ENCODE measurements at places on chromosomes 4 and X.
A peak's percentile ranks its signal among the peaks of the same experiment; 100 is the strongest.

- DNase-seq, result peak; percentile 20
Observed at GRCh38 chr4:179624768-179625181, 2182.5 kb upstream of the AGA start.

- no peak for DNase-seq
Observed at GRCh38 chr4:101419336-101420135, 72.2 kb upstream of the PPP3CA start.

GRCh38 chr4:118680808-118681207 lies 4.4 kb upstream of the METTL14 start:
- no peak for DNase-seq

DNA sequence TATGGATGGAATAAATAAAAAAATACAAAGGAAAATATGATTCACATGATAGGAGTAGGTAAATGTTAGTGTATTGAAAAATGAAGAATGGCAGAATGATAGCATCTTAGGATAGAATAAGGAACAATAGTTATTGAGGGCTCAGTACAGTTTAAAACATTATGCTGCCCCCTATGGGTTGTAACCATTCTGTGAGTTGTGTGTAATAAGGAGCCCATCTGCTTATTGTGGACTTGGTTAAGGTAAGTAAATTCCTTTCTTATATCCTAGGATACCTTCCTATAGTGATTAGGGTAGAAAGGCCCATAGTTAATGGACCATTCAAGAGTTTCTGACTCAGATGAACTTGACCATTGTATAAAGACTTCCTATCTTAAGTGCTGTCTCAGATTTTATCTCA lies 195.8 kb downstream of the PDHA2 start:
- no peak for DNase-seq

DNA sequence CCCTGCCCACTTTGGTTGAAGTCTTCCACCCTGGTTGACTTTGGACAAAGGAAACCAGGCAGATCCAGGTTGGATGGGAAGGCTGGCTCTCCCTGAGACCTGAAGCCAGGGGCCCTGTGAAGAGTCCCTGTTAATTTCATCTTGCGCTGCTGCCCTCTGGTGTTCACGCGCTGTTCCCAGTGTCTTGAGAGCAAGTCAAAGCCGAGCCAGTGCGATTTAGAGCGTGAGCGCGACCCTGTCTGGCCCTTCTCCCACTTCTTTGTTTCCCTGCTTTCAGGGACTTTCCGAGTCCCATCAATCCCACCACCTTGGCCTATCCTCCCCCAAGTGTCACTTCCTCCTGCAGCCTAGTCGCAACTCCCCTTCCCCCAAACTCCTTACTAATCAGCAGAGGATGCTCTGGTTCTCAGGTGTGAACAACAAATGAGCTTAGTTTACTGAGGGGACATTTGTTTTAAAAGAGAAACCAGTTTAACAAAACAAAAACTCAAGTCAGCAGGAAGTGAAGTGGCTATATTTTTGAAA lies 25.8 kb upstream of the CHRNA9 start:
- DNase-seq, result peak; percentile 64

- no peak for DNase-seq
Observed at GRCh38 chr4:25485104-25485503, 108.0 kb downstream of the ANAPC4 start.

GRCh38 chrX:13428053-13428786 lies 108.4 kb upstream of the ATXN3L start:
- DNase-seq, result peak; percentile 79

GRCh38 chr4:71602289-71602900 lies 181.5 kb downstream of the GC start:
- DNase-seq, result peak; percentile 63

- DNase-seq, result no peak
Observed at GRCh38 chr4:135319685-135320084, 1118.1 kb upstream of the PABPC4L start.

DNA sequence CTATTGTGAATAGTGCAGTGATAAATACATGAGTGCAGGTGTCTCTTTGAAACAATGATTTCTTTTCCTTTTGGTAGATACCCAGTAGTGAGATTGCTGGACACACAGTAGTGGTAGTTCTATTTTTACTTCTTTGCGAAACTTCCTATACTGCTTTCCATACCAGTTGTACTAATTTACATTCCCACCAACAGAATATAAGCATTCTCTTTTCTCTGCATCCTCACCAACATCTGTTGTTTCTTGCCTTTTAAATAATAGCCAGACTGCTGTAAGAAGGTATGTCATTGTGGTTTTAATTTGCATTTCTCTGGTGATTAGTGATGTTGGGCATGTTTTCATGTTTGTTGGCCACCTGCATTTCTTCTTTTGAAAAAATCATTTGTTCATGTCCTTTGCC lies 105.9 kb downstream of the COL4A6 start:
- no peak for DNase-seq

GRCh38 chr4:8209181-8209874 lies 10.2 kb downstream of the SH3TC1 start:
- DNase-seq, result no peak

DNA sequence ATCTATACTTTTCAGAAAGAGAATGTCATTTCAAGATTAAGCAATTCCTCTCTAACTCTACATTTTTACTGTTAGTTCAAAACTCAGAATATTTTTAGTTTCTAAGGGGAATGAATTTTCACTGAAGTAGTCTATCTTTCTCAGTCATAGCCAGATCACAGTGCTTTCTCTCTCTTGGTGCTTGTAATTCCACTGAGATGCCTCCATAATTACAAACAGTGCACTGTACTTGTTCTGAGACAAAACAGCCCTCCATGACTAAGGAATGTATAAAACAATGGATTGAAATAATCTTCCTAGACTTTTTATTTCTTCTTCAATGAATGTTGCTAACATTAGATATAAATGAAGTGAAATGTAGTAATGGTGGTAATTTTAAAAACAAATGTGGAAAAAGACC lies 603.2 kb upstream of the FAM241A start:
- no peak for DNase-seq

- no peak for DNase-seq
Observed at GRCh38 chr4:118676128-118676527, 9.1 kb upstream of the METTL14 start.

DNA sequence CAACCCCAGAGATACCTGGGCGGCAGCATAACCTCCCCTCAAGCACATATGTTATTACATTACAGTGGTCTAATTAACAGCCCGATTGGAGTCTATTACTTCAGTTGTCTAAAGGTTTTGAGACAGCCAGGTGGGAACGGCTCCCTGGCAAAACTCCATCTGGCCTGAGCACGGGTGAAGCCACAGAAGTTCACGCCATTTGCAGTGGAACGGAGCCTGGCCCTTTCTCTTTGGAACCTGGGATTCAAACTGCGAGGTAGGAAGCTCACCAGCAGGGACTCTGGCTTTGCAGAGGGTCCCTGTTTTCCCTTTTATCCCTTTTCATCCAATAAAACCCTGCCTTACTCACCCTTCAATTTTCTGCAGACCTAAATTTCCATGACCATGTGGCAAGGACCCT lies 45.9 kb upstream of the NEIL3 start:
- no peak for DNase-seq

DNA sequence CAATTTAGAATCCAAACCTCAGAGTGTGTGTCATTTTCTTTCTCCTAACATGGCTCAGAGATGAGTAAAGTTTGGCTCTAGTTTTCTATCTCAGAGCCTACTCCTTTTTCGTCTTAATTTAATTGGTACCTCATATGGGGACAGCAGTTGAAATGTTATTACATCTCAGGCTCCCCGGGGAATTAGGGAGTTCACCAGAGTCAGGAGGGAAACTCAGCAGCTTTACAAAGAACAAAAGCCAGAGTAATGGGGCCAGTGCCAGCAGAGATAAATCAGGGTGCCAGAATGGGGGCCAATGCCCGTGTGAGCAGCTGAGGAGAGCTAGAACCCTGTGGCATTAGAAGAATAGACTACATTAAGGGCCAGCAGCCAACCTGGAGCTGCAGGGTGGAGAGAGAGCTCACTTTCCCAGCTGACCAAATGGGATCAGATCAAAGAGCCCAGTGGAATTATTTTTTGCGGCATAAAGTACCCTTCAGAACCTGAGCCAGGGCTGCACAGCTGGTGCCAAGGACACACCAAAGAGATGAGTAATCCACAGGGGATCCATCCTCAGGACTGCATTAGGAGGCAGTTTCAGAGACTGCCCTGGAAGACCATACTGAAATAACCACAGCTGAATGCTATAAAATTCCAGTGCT lies 207.1 kb upstream of the DKK2 start:
- DNase-seq, result no peak

DNA sequence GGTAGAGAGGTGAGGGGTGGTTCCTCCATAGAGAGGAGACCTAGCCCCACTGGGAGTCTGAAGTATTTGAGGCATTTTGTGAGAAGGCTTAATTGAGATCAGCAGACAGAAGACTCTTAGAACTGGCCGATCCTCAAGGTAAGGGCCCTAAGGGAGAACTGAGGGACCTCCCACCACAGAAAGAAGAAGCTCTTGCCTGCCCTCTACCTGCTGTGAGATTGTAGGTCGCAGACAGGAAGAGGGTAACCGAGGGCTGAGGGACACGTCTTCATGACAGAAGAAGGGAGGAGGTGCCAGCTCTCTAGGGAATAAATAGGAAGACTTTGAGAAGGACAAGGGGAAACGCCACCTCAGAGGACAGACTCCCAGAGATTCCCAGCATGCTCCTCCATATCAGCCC lies 24.1 kb upstream of the MAGEC1 start:
- no peak for DNase-seq

- DNase-seq, result no peak
Observed at GRCh38 chr4:7196288-7196651, 3.9 kb downstream of the SORCS2 start.

- DNase-seq, result peak; percentile 56
Observed at GRCh38 chr4:176377780-176378179, 58.0 kb downstream of the SPCS3 start.

- DNase-seq, result no peak
Observed at GRCh38 chr4:2813446-2814405, 20.8 kb downstream of the SH3BP2 start.

GRCh38 chr4:27027428-27027827 lies 166.8 kb downstream of the STIM2 start:
- DNase-seq, result no peak

DNA sequence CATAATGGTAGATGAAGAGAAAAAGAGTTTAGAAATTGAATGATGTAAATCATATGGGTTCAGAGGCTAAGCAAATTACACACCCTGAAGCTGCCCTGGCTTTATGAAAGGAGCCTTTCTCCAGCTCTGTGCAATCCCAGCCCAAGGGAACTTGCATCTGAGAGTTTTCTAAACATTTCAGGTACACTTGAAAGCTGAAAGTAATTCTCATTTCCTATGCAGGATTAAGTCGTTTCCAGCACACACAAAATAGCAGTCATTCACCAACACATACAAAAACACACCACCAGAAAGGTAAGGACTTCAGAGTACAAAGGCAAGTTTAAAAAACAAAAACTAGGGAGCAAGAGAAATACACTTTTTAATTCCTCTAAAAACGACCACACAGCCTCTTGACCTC lies 1.7 kb downstream of the PDGFC start:
- DNase-seq, result no peak

DNA sequence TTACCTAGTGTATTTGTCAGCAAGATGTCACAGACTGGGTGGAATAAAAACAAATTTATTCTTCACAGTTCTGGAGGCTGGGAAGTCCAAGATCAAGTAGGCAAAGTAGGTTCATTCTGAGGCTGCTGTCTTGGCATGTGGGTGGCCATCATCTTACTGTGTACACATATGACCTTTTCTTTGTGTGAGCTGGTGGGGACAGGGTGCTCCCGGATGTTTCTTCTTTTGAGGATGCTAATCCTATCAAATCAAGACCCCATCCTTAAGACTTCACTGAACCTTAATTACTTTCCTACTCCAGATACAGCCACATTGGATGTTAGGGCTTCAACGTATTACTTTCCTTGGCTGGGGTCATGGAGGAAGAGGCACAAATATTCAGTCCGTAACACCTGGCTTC lies 74.0 kb downstream of the TLL1 start:
- DNase-seq, result no peak

DNA sequence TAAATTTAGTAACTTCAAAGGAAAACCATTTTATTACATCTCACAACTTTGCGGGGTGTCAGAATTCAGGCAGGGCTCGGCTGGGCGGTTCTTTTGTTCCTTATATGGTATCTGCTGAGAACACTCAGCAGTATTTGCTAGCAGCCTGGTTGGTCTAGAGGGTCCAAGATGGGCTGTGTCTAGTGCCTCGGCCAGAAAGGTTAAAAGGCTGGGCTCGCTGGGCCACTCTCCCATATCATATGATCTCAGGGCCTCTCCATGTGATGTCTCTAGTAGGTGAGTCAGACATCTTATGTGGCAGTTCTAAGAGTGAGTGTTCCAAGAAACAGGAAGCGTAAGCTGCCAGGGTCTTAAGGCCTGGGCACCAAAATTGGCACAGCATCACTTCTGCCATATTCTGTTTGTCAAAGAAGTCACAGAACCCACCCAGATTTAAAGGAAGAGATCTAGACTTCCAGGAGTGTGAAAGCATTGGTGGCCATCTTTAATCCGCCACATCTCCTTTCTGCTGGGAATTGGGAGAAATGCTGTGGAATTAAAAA lies 100.9 kb upstream of the ATP6AP2 start:
- peak; percentile 20 for DNase-seq

GRCh38 chrX:79065696-79066095 lies 78.8 kb upstream of the GPR174 start:
- DNase-seq, result no peak

DNA sequence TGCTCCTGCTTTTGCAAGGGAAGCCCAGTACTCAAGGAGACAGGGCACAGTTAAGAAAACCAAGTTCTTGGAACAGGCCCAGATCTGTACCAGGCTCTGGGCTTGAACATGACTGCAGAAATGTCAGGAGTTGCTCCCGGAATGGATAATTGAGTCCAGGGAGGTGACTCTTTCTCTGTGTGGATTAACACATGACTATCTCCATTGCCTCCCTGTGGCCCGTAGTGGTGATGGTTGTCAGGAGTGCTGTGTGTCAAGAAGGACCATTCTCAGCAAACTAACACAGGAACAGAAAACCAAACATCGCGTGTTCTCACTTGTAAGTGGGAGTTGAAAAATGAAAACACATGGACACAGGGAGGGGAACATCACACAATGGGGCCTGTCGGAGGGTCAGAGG lies 39.9 kb downstream of the CCKAR start:
- no peak for DNase-seq

DNA sequence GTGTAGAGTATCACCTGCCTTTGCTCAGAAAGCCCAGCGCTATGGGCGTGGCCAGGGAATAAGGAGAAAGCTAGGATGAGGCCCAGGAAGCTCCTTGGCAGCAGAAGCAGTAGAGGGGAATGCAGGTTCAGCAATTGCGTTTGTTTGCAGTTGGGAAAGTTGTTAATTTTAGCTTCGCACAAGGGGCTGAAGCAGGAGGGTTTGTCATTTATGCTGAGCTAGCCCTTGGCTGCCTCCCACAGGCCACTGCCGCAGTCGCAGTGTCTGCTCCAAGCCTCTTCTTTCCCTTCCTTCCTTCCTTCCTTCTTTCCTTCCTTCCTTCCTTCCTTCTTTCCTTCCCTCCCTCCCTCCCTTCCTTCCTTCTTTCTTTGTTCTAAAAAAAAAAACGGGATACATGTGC lies 21.5 kb downstream of the FRMPD3 start:
- no peak for DNase-seq

GRCh38 chr4:76256032-76256431 lies 4.5 kb downstream of the FAM47E start:
- DNase-seq, result no peak

Measured in RCC 7860 (cell line).